ENCODE measurements at places on chromosomes 13 and 19. TPM values are rescaled to one million over a fixed set of nuclear protein-coding genes. Genes with fewer than 3 reads are reported as not detected.
A peak's percentile ranks its signal among the peaks of the same experiment; 100 is the strongest.

DNA sequence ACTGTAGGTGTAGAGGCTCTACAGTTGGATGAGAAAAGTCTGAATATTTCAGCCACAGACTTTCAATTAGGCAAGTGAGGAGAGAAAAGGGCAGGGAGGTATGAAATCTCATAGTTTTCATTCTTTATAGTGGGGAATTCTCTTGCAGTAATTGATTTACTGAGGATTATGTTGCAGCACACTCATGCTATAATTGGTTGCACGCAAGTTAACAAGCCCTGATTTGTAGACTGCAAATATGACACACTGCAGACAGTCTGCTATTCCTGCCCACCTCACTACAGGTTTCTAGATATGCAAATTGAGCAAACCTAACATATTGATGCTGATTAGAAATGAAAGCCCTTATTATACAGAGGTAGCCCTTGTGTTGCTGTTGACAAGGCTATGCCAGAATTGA is 139.4 kb downstream of the LHFPL6 start:
- DNase-seq = no peak

- no peak for DNase-seq
These were observed 16.3 kb upstream of the DCT start for GRCh38 chr13:94495806-94496205.

GRCh38 chr19:7705387-7706187 is 3.7 kb upstream of the FCER2 start:
- DNase-seq = peak; percentile 53

- DNase-seq = no peak
These were observed 33.9 kb upstream of the NPAS1 start for GRCh38 chr19:46985542-46986415.

DNA sequence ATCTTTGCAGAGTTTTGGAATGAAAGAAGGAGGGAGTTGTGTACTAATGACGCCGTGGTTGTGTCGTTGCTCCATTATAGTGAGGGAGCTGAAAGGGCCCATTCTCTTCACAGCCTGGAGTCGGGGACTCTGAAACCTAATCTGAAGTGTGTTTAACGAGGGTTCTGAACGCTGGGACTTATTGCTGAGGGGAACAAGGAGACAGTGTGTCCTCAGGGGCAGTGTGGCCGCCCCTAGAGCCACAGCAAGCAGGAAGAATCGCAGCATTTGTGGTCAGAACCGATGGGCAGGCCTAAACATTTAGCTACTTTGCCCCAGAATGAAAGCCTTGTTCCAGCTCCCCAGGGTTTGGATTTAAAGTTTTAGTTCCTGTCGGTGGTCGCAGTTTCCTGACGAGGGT is 156.4 kb upstream of the RNF113B start:
- DNase-seq = no peak

DNA sequence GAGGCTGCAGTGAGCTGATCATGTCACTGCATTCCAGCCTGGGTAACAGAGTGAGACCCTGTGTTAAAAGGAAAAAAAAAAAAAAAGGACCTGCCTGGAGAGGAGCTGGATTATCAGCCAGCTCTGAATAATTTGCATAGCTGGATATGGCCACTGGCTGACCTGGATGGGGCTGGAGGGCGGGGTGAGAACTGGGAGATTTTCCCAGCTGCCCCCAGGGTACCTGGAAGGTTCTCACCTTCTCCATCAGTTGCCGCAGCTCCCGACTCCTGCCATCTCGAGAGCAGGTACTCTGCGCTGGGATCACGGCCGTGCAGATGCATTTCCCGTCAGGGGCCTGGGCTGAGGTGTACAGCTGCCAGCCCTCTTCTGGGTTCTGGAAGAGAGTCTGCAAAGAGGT is 25.3 kb downstream of the PIN1 start:
- no peak for DNase-seq

MAB21L1 gene
- not detected for total RNA-seq
